ENCODE measurements at places on chromosomes 12 and 14.

DNA sequence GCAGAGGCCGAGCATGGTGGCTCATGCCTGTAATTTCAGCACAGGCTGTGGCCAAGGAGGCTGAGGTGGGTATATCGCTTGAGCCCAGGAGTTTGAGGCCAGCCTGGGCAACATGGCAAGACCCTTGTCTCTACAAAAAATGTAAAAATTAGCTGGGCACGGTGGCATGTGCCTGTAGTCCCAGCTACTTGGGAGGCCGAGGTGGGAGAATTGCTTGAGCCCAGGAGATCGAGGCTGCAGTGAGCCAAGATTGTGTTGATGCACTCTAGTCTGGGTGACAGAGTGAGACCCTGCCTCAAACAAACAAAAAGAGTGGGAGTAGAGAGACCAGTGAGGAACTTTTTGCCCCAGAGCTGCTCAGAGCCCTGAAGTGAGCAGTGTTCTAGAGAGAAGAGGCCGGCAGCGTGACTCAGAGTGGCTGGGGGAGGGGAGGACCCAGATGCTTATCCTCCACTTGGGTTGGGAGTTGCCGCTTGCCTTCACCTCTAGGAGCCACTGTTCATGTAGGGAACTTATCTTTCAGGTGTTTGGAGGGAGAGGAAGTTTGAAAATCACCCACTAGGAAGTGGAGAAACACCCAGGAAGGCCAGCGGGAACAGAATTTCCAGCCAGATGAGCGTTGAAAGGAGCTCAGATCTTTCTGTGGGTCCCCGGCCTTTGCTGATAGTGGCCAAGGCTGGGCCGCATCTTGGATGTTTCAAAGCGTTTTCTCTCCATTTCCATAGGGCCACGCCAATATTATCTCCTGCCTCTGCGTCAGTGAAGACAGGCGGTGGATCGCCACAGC, 15.3 kb downstream of the CFAP251 start:
- peak; percentile 74 for DNase-seq

DNA sequence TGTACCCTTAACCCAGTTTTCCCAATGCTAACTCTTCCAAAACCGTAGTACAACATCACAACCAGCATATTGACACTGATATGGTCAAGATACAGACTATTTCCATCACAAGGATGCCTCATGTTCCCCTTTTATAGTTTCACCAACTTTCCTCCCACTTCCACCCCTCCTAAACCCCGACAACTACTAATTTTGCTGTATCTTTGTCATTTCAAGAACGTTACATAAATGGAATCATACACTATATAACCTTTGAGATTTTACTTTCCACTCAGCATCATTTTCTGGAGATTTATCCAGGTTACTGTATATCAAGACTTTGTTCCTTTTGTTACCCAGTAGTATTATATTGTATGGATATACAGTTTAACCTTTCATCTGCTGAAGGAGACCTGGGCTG, 88.9 kb downstream of the MED13L start:
- no peak for DNase-seq

GRCh38 chr12:107320033-107320928, 226.9 kb upstream of the CRY1 start:
- peak; percentile 78 for DNase-seq

DNA sequence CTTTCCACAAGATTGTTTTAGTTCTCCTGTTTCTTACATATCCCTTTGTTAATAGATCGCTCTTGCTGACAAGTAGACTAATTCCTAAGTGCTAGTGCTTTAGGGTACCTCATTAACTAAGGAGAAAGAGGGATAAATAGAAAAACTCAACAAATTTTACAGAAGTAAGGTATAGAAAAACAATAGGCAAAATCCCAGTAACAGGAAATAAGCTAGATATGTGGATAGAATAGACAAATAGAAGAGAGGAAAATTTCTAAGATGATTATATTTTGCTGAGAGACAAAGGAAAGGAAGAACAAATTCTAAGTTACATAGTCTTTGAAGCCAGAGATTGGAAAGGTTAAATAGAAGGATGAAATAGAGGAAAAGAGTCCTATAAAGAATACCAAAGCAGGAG, 1.0 kb downstream of the CD69 start:
- DNase-seq: no peak

DNA sequence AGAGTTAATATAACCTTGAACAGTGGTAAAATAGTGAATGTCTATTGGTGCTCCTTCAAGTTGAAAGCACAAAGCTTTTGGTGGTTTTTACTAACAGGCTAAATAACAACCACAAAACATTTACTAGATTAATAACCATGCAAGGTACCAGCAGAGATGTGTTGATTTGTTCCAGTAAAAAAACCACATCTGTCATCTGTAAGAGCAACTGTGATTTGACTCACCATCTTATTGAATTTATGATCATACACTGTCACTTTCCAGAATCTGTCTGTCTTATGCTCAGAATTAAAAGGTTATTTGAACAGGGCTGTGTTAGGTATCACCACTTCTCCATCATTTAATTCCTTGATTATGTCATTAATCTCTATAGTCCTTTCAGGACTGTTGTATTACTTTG, 107.0 kb upstream of the PTHLH start:
- no peak for DNase-seq

DNA sequence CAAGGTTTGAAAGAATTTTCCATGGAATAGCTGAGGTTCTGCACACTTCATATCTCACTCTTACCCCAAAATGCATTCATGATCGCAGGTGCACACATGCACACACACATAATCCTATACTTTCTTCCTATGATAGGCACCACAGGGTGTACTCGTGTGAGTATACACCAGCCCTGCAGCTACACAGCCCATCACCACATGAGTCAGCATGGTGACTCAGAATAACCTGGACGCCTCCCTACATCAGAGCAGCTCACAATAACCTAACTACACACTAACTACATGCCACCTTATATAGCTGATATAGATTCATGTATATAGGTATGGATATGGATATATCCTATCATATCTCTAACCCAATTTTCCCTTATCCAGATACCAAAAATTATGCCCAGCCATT, 850.2 kb upstream of the TMEM132C start:
- DNase-seq: no peak

GRCh38 chr12:120091371-120092090, 25.0 kb downstream of the RAB35 start:
- DNase-seq: no peak

- DNase-seq: no peak
Observed at GRCh38 chr12:41288142-41288811, 100.2 kb downstream of the PDZRN4 start.

- no peak for DNase-seq
Observed at GRCh38 chr12:68140556-68140955, 19.0 kb downstream of the IFNG start.

DNA sequence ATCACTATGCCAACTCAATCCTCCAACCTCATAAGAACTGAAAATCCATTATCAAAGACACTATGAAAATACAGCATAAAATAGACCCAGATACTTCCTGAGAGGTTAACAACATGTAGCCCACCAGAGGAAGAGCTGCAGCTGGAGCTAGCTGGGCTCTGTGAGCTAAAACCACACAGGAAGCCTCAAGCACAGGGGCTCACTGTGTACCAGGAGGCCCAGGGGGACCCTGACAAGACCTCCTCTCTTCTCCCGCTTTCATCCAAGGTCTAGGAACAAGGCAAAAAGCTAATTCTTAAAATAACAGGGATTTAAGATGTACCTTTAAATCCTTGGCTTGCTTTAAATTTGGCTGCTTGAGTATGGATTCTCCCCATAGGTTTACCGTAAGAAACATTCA, 53.6 kb downstream of the EIF2S3B start:
- no peak for DNase-seq

DNA sequence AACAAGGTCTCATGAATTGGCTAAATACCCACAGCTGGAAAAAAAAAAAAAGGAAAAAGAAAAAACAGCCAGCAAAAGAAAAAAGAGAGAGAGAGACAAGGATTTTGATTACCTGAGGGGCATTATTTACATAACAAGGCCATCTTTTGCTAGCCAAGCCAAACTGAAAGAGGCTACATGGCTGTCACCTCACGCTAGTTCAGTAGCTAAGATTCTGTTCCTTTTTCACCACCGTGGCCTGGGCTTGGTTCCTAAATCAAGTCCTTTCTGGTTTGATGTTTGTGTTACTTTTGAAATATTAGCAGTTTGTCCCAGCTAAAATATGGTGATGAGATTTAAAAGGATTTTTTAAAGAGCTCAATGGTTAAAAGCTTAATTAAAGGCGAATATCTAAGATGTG, 2.0 kb upstream of the SDS start:
- DNase-seq: no peak

GRCh38 chr14:84541018-84541417, 988.9 kb upstream of the FLRT2 start:
- DNase-seq: no peak

DNA sequence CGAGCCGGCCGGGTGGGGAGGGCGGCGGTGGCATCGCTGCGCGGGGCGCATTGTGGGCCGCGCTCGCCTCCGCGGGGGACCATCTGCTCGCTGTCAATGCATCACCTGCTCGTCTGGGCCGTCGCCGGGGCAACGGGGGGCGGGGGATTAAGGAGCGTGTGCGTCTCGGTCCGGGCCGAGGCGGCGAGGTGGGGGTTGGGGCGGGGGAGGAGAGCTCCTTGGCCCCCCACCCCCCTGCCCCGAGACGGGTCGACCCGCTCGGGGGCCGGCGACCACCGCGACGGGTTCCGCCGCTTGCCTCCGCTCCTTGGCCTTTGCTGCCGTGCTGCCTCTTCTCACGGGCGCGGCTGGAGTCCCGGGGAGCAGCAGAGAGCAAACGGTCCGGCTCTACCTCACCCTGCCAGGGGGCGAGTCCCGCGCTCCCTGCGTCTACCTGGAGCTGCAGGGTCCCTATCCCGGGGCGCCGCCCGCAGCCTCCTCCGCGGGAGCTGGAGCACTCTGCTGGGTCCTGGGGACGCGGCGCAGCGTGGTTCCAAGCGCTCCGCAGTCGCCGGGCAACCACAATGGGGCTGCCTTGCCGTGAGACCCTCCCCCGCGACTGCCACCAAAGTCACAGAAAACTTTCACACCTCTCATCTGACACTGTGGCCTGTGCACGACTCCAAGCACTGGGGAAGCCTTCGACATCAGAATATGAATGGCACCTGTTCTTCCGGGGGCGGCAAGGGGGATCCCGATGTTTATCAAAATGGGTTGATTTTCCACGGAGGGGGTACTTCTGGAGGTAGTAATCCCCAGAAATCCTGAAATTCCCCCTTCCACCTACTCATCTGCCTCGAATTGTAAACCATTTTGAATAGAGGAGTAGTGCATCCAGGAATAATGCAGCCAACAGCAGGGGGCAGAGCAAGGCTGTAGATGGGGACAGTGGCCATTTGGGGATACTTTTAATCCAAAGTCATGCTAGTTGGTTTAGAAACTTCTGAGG, at the start of gene C12orf42:
C12orf42 (minus strand) TSS at position 500 of the 988 bp plus-strand sequence. CDS start 17,542 bp downstream, outside the sequence.
- peak; percentile 63 for DNase-seq

GRCh38 chr12:88391556-88391955, 188.7 kb downstream of the KITLG start:
- no peak for DNase-seq

DNA sequence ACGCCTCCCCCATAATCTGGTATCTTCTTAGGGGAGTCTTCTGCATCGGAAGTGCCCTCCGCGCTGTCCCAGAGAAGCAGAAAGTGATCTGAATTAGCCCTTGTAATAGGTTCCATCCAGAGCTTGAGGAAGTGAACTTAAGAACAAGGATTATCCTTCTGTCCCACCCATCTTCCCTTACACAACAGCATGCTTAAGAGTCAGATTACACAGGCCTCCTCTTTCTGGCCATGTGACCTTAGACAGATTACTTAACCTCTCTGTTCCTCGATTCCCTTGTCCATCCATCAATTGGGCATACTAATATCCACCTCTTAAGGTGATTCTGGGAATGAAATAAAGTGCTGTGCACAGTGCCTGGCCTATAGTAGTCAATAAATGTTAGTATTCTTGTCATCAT, 11.4 kb downstream of the CABP1 start:
- DNase-seq: no peak

DNA sequence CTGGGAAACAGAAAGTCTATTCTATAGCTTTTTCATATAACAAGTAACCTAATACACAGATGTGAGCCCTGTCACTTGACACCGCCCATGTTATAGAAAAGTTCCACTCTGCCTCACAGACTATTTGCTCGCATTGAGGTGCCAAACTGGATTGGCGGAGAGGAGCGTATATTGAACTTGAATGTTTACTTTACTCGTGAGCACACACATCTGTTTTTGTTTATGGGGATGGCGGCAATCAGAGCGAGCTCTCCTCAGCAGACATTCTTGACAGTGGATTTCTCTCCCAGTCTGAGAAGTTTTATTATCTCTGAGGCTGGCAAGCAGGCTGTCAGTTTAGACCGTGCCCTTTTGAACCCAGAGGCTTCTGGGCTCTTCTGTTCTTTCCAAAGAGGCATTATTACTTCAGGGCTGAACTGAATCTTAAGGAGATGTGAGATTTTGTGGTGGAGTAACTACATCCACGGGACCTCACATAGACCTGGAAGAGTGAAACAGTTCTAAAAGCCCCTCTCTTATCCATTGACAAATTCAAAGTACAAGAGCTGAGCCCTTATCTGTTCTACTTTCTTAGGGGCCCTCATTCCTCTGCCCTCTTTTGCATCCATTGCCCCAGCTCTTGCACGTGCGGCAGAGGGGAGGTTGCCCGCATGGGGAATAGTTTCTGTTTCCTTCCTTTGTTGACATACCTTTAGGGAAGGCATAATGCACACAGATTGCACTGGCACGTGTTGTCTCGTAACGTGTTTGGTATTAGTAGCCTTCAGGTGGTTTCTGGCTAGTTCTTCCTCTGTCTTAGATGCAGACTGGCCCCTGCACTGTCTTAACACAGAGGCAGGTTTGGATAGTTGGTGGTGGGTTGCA, 68.2 kb downstream of the DRAM1 start:
- DNase-seq: no peak

- DNase-seq: no peak
Observed at GRCh38 chr12:116202940-116203339, 74.6 kb downstream of the MED13L start.

GRCh38 chr12:78931466-78931990, 67.0 kb downstream of the SYT1 start:
- no peak for DNase-seq

GRCh38 chr12:11130999-11131398, 3.4 kb downstream of the TAS2R30 start:
- no peak for DNase-seq

GRCh38 chr12:128091951-128092382, 175.0 kb upstream of the TMEM132C start:
- no peak for DNase-seq

DNA sequence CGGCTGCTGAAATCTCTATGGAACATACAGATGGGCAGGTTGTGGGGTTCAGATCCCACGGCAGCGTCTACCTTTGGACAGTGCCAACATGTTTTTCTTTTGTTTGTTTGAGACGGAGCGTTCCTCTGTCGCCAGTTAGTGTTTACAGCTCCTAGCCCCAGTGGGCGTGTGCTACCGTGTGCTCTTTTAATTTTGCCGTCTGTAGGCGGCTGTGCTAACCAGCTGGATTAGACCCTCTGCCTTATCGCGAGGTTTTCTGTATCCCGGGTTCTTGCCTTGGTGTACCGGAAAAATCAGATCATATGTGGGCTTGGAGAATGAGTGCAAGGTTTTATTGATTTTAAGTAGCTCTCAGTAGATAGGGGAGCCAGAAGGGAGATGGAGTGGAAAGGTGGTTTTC, 9.8 kb upstream of the GALNT6 start:
- DNase-seq: no peak

Measured in ELF-1 (cell line).